CD4-positive, alpha-beta T cell (primary cell): ENCODE measurements at places on chromosomes 3 and 15. TPM values are rescaled to one million over a fixed set of nuclear protein-coding genes. Genes with fewer than 3 reads are reported as not detected.
A peak's percentile ranks its signal among the peaks of the same experiment; 100 is the strongest.

ZNF385D gene
- total RNA-seq = not detected

CXCR6 gene
- total RNA-seq = 1.7 TPM

AHSG gene
- total RNA-seq = not detected

MLH1 gene
- 23.8 TPM for total RNA-seq

RNU5B-1 gene
- total RNA-seq = 34.8 TPM

LRRC49 gene
- total RNA-seq = 0.39 TPM

LIPC gene
- 1.2 TPM for total RNA-seq

PLA2G4E gene
- not detected for total RNA-seq

KNL1 gene
- 0.59 TPM for total RNA-seq

A4GNT gene
- total RNA-seq = not detected

CHST13 gene
- not detected for total RNA-seq

IGDCC3 gene
- not detected for total RNA-seq

DNA sequence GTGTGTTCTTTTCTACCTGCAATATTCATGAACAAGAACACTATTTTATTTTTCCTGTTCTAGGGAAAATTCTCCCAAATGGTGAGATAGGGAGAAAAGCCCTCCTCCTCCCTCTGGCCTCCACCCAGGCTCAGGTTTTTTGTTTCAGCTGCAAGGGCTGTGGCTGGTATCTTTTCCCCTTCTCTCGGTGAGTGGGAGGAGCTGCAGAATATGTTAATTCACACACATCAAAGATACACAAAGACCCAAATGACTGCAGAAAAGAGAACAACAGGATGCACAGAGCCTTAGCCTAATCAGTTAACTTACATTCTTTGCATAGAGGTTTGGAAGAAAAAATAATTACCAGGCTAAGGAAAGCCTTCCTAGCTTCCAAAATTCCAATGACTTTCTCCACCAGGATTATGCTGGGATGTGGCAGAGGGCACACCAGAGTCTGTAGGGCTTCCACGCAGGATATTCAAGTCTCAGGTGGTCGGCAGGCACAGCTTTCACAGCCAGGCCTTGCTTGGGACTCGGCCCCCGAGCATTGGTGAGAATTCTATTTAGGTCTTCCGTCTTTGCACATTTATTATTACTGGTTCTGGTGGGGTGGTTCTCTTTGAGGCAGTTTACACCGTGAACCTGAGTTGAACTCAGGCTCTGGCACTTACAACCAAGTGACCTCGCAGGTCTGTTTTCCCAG lies 64.9 kb downstream of the ABHD5 start:
- peak; percentile 15 for DNase-seq

DNA sequence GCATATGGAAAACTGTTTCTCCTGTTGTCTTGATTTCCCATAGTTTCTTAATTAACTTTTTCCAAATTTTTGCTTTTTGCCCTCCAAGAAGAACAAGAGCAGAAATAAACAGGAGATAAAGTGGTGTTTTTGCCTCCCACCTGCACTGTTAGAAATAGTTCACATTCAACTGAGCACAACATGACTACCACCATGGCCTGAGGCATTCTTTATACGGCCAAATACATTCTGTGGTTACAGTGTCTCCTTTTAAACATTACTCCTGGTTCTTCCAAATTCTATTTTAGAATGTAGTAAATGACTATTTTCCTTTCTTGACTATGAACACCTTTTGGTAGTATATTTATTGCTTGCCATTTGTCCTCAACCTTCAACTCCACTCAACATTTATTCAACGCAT lies 98.5 kb downstream of the LARS2 start:
- DNase-seq = no peak

DNA sequence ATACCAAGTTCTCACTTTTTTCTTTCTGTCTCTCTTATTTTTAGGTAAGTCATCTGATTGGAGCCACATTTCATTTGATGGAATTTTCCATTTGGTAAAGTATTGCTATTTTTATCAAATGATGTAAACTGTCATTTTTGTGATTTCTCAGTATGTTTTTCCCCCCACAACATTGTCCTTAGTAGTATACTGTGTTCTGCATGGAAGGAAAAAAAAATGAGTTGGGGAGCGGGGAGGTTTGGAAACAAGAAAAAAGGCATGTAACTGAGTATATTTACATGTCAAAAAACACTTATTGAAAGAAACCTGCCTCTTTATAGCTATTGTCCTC lies 104.2 kb downstream of the FILIP1L start:
- DNase-seq = no peak

GRCh38 chr3:135499426-135499825 lies 466.1 kb upstream of the PPP2R3A start:
- no peak for DNase-seq

DNA sequence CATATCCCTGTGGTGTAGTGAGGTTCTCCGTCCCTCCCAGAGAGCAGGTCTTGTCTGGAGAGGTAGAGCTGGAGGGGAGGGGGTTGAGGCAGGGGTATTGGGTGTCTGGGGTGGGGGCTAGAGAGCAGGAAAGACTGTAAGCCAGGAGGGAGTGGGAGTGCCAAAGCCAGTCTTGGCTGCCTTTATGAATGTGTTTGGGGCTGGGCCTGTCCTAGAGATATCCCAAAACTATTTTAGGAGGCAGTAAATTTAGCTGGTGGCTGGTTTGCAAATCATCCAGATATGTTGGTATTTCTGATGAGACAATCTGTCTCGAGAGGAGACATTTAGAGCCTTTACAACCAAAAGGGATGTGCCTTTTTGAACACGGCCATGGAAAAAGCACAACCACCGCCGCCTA lies 166.6 kb downstream of the TLE3 start:
- no peak for DNase-seq

- DNase-seq = no peak
Measured at GRCh38 chr3:176687754-176688153, 509.5 kb downstream of the TBL1XR1 start.

DNA sequence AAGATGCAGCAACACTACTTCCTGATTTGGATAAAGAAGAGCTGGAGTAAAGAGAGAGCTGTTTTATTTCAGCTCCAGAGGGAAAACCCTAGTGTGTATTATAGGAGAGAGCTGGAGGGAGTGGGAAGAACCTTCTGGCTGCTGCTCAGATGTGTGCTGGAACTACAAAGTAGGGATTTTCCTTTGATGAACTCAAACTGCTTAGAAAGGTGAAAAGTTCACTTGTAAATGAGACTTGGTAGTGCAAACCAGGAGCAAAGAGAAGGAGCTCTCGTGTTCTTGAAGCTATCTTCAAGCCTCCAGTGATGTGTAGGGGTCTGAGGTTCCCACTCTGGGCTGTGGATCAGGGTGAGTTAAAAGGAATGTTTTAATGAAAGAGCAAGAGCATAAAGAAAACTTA lies 110.4 kb downstream of the EDEM1 start:
- no peak for DNase-seq

- DNase-seq = no peak
Measured at GRCh38 chr3:171976526-171976925, 62.9 kb upstream of the FNDC3B start.

DNA sequence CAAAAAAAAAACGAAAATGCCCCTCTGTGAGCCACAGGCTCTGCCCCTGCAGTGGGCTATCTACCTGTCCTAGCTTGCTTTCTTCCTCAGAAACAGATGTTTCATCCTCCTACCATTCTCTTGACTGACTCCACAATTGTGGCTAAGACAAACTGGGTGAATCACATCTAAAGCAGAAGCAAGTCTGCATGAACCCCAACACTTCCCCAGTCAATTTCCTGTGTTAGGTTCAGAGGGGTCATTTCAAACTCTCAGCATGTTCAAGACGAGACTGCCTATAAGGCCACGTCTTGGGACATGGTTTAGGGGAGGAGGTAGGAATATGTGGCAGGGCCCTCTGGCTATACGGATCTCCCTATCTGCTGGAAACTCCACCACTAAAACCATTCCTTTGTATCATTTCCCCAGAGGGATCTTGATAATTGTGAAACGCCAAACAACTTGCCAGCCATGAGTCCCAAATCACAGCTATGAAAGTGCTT lies 28.6 kb upstream of the ANKDD1A start:
- DNase-seq = no peak

GRCh38 chr3:132432639-132433038 lies 15.3 kb downstream of the DNAJC13 start:
- no peak for DNase-seq

DNA sequence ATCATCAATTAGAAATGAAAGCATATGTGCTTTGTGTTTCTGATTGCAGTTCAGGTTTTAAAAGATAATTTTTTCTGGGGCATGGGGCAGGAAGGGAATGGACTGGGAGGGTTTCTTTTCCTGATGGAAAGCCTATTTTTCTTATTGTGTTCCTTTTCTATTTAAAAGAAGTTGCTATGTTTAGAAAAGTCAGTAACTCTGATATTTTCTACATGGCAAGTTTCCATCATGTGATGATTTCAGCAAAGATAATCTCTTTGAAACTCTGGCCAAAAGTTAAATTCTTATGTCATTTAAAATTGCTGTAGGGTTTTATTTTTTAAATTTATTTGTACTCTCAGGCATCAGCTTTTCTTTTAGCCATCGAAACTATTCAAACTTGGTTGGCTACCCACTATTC lies 601.2 kb downstream of the FOXP1 start:
- DNase-seq = no peak

DNA sequence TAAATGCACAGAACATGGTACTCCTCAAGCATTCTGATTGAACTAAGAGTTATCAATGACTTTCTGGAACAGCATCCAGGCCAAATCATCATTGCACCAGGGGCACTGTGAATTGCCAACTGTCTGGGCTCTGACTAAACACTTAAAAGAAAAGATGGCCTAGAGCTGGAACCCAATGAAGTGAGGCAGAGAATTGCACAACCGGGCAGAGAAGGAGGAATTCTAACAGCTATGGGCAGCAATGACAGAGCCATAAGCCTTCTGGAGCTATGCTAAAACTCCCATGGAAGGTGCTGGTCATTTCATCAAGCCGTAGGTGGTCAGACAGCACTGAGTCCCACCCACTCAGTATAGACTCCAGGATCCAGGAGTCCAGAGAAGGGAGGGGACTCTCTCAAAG lies 48.1 kb upstream of the OXTR start:
- DNase-seq = no peak

DNA sequence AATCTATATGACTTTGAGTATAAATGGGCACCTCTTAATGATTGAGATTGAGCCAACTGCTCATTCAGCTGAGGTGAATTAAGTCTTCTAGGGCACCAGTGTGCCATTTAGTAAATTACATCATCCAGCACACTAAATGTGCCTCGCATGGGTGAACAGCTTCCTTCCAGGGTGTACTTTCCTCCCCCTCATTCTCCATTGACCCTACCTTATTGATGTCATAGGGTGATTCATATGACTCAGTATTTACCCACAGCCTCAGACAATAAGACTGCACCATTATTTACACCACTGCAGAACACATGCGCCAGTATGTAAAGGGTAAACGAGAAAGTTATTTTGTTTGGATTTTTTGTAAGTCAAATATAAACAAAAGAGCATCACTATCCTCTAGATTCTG lies 185.2 kb upstream of the ARL6 start:
- no peak for DNase-seq

- DNase-seq = no peak
Measured at GRCh38 chr3:156834962-156835535, 8.9 kb downstream of the LEKR1 start.

- no peak for DNase-seq
Measured at GRCh38 chr15:41798607-41799487, 24.6 kb downstream of the MAPKBP1 start.

GRCh38 chr15:63523306-63523990 lies 19.1 kb downstream of the USP3 start:
- DNase-seq = no peak

- DNase-seq = no peak
Measured at GRCh38 chr15:93246266-93247242, 157.5 kb upstream of the RGMA start.

DNA sequence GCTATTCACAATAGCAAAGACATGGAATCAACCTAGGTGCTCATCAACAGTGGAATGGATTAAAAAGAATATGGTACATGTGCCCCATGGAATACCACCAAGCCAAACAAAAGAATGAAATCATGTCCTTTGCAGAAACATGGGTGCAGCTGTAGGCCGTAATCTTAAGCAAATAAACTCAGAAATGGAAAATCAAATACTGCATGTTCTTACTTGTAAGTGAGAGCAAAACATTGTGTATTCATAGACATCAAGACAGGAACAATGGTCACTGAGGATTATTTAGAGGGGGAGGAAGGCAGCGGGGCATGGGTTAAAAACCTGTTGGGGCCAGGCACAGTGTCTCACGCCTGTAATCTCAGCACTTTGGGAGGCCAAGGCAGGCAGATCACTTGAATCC lies 304.7 kb upstream of the ROBO2 start:
- no peak for DNase-seq

- no peak for DNase-seq
Measured at GRCh38 chr15:66023311-66023972, 154.2 kb downstream of the RAB11A start.

- DNase-seq = no peak
Measured at GRCh38 chr15:71096676-71097075, 18.6 kb upstream of the THSD4 start.
